Stimulated activated CD8-positive, alpha-beta memory T cell treated with anti-CD3 and anti-CD28 coated beads, Interleukin-4, amount 100 ng/mL, for 24 hours (primary cell): ENCODE measurements at places on chromosomes 5 and 9.

GRCh38 chr5:61277781-61278180 is 54.3 kb upstream of the ZSWIM6 start:
- DNase-seq = no peak

DNA sequence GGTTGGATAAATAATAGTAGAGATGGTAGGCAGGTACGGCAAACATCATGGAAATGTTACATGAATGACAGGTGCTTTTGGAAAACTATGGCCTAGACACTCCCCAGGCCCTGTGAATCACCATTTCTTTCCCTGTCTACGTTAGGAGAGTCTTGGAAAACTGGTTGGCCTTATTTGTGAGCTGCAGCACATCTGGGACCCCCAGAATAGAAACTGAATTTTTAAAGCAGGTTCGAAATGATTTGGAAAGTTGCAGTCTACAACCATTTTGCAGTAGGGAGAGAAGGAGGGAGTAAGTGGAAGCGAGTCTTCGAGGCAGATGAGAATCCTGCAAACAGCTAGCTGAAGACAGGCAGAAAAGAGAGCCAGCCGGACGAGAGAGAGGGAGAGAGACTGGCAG is 13.0 kb downstream of the C1QTNF2 start:
- no peak for DNase-seq

GRCh38 chr9:110308633-110309038 is 29.0 kb downstream of the TXNDC8 start:
- no peak for DNase-seq

DNA sequence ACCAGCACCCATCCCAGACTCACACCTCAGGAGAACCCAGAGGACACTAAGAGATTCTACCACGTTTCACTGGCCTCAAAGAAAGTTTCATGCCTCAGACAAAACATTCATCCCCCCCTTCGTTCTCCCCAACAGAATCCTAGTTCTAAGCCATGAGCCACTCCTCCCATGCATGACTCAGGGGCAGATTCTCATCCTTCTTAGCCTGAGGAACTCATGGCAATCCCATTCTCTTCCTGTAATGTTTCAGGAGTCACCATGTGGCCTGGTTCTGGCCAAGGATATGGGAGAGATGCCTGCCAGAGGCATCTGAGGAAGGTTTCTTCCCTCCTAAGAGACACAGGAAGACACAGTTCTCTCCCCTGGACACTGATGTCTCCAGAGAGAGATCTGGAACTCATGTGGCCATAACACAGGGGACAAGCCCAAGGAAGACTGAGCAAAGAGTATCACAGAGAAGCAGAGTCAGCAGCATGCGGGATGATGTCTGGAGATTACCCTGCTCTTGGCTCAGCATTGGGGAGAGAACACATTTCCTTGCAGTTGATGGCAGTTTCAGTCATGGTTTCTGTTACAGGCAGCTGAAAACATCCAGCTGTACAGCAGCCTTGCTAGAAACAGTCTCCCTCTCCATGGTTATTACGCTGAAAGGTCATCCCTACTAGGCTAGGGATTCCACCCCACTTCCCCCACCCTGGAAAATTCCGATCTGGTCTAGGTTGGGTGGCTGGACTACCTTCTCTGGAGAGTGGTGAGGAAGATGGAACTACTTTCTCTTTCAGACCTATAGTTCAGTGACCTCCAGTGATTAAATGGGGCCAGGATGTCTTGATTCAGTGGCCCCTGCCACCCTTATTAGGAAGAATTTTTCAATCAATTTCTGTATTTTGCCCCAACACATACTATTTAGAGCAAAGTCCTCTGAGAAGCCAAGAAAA is 115.4 kb downstream of the ZNF608 start:
- no peak for DNase-seq

GRCh38 chr9:129850821-129851550 is 15.7 kb downstream of the USP20 start:
- DNase-seq = no peak

DNA sequence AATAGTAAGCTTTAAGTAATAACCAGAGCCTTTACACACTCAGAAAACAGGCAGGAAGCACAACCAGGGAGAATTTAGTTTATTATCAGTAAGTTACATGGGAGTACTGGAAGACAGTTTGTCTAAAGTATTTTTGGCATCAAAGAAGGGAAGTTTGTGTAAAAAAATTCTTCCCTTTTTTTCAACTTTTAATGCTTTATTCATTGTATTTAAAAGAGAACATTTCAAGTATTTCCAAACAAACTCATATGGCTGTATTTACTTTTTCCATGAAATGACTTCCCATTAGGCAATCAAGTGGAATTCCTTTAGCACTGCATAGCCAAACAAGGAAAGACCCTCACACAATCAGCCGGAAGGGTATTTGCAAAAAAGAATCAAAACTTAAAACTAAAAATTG is 26.7 kb downstream of the RNF145 start:
- no peak for DNase-seq

- no peak for DNase-seq
Measured at GRCh38 chr5:162607879-162608278, 540.3 kb downstream of the GABRG2 start.
